ENCODE measurements at places on chromosomes 5 and 9.

DNA sequence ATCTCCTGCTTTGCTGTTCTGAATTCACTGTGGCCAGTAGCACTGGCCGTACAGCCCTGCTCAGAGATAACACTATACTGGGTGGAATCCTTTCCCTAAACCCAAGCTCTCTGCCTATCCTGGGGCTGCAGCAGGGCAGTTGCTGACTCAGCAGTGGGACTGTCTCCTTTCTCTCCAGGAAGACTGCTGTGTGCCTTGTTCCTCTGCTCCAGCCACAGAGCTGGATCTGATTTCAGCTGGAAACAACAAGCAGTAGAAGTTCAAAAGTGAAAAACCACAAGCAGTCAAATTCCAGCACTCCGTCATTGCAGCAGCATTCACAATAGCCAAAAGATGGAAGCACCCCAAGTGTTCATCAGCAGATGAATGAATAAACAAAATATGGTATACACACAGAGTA is 105.0 kb downstream of the FBXL7 start:
- no peak for DNase-seq

GRCh38 chr5:81794226-81794625 is 43.3 kb upstream of the SSBP2 start:
- no peak for DNase-seq

DNA sequence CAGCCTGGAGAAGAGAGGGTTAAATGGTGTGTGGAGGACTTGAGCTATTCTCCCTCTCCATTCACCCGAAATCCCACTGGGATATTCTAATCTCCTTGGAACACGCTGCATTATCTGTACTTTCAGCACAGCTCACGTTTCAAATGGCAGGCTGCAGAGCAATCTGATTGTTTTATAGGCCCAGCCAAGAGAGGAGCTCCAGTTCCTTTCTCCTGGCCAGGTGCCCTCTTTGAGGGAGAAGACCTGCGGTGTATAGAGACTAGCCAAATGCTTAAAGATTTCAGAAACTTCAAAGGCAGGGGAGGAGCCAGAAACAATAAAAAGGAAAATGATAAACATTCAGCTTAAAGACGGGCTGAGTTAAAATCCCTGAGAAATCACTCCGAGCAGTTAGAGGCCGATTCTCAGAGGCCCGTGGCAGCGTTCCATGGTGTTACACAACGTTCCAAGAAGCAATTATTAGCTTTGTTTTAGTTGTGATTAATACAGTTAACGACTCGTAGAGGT is 564.0 kb upstream of the KLF4 start:
- no peak for DNase-seq

DNA sequence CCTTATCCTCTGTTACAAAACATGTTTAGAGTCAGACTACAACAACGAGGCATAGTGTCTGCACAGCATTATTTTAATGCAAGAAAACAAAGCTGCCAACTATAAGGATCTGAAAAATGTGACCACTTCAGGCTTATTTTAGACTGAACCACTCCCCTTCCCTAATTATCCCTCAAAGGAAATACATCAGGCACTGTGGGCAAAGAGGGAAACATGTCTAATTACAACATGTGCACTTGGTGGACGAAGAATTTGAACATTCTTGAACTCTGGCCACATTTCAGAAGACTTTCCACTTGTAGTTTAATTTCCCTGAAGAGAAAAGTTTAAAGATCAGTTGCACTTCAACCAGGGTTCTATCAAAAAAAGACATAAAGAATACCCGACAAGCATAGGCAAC is 3.8 kb downstream of the MTMR12 start:
- DNase-seq, result no peak

DNA sequence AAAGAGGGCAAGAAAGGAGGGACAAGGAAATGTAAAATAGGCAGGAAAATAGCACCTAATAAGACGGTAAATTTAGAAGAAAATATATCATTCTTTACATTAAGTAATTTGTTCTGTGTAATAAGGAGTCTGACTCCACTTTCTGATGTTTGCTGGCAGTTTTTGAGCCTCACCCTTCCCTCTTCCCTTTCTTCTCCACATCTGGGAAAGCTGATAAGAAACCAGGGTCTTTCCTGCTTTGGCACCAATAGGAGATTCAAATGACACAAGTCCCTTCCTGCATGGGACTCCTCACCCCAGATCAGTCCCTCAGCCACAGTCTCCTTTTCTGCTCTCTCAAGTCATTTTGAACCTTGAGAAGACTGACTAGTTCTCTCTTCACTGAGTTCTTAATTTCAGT is 31.2 kb upstream of the LECT2 start:
- no peak for DNase-seq

DNA sequence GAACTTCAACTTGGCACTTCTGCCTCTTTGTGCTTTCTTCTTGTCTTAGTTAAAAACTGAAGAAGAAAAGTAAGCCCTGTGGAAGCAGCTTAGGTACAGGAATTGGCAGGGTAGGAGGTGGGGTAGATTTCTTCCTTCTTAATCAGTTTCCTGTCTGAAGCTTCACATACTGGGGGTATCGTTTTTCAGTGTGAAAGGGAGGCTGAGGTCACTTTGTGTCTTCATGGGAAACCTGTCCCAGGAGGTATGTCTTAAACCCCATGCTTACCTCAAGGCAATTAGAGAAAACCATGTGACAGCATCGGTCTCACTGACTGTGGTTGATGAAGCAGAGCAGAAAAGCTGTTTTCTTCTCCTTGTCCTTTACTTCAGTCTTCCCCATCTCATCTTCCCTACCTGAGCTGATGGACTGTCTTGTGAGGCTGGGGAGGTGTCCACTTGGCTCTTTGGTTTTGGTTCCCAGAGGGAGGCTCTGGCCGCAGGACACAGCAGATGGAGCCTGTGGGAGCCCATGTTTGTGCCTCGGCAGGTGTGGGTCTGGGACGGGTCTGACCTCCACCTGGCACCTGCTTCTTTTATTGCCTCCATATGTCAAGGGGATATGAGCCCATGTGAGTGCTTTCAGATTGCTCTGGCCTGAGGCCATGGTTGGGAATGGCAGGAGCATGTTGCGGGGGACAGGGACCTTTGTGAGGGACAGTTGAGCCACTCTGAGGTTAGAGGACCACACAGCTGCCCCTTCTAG is 47.0 kb downstream of the SH3GL2 start:
- DNase-seq, result no peak

GRCh38 chr5:134649163-134649835 is 714 bp downstream of the SEC24A start:
- DNase-seq, result no peak

DNA sequence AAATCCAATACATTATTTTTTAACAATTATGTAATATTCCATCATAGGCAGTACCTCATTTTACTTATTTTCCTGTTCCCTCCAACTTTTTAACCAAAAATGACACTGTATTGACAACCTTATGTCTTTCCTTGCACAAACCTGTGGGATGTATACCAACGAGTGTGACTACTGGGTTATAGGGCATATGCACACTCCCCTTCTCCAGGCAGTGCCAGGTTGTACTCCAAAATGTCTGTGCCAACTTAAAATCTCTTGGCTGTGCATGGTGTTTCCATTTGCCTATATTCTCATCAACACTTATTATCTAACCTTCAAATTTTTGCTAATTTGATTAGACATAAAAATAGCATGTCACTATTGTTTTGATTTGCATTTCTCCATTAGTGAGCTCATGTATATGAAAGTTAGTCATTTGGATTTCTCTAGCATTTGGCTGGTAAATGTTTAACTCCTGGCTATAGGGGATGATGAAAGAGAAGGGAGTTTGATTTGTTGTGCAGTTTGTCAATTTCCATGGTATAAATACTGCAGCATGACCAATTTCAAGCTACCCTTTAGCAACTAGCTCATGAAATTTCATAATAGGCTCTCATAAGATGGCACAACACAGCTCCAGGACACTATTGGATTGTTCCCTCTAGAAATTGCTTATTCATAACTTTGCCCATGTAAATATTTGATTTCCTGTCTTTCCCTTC is 129.9 kb downstream of the BAAT start:
- no peak for DNase-seq

GRCh38 chr5:83149671-83150070 is 72.3 kb downstream of the XRCC4 start:
- DNase-seq, result no peak

DNA sequence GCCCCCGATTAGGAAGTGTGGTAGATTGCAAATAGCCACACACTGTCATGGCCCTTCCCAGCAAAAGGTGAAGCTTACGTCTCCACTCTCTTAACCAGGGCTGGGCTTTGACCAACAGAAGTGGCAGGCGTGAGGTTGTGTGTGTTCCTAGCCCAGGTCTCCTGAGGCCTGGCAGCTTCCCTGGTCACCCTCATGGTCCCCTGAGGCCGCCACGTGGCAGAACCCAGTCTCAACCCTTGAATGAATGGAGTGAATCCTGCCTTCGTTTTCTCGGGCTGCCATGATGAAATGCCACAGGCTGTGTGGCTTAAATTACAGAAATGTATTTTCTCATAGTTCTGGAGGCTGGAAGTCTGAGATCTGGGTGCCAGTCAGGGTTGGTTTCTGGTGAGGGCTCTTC is 370.4 kb downstream of the IRX2 start:
- DNase-seq, result no peak

DNA sequence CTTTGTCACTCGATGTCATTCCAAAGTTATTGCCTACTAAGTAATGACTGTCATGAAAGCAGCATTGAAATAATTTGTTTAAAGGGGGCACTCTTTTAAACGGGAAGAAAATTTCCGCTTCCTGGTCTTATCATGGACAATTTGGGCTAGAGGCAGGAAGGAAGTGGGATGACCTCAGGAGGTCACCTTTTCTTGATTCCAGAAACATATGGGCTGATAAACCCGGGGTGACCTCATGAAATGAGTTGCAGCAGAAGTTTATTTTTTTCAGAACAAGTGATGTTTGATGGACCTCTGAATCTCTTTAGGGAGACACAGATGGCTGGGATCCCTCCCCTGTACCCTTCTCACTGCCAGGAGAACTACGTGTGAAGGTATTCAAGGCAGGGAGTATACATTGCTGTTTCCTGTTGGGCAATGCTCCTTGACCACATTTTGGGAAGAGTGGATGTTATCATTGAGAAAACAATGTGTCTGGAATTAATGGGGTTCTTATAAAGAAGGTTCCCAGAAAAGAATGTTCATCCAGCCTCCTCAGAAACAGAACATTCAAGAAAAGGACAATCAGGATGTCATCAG is 11.3 kb downstream of the TLR4 start:
- no peak for DNase-seq

GRCh38 chr9:33787839-33788238 is 7.5 kb upstream of the PRSS3 start:
- no peak for DNase-seq

DNA sequence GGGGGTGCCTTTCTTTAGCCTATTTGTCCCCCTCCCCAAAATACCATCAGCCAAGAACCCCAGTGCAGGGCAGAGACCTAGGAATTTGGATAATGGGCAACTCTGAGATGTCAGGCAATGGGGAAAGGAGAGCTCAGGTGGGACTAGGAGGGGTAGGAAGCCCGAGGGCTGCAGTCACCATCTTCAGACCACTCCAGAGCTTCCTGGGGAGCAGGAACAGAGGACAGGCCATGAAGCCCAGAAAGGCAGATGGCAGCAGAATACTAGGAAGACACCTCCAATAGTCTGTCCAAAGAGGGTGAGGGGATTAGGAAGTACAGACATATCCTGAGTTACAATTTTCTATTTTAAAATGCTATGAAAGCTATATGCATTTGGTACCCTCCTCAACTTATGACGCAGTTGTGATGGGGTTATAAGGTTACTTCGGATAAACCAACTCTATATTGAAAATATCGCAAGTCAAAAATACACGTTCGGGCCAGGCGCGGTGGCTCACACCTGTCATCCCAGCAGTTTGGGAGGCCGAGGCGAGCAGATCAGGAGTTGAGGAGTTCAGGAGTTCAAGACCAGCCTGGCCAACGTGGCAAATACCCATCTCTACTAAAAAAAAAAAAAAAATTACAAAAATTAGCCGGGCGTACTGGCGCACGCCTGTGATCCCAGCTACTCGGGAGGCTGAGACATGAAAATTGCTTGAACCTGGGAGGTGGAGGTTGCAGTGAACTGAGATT is 34.6 kb upstream of the IL17B start:
- no peak for DNase-seq

- no peak for DNase-seq
Measured at GRCh38 chr9:18127499-18127875, 346.5 kb upstream of the ADAMTSL1 start.

DNA sequence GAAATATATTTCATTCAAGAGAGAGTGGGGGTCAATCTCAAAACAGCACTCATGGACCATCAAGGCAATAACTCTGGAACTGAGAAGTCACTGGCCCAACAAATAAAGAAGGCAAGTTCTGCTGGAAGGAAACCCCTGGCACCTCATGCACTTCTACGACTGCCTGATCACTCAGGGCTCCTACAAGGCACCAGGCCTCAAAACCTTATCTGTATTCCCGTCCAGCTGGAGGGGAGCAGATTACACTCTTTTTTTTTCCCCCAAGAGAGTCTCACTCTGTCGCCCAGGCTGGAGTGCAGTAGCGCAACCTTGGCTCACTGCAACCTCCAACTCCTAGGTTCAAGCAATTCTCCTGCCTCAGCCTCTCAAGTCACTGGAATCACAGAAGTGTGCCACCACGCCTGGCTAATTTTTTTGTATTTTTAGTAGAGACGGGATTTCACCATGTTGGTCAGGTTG is 49.9 kb downstream of the P4HA2 start:
- no peak for DNase-seq
